ENCODE measurements at places on chromosomes 16 and 17. TPM values are rescaled to one million over a fixed set of nuclear protein-coding genes. Genes with fewer than 3 reads are reported as not detected.

Gene CLEC18B
- polyA plus RNA-seq, result 0.45 TPM

Gene RAMP2
- polyA plus RNA-seq, result 156 TPM

Gene TMC7
- polyA plus RNA-seq, result 0.30 TPM

Gene CACNA1G
- polyA plus RNA-seq, result 0.64 TPM

Gene TEKT3
- polyA plus RNA-seq, result 0.71 TPM

Gene ITGB3
- 0.45 TPM for polyA plus RNA-seq

Gene RHBDF2
- 14.1 TPM for polyA plus RNA-seq

Gene SLC5A10
- 0.11 TPM for polyA plus RNA-seq

Gene ZSCAN10
- not detected for polyA plus RNA-seq

Gene RDM1
- not detected for polyA plus RNA-seq

Gene SYNRG
- 6.3 TPM for polyA plus RNA-seq

Gene MFAP4
- polyA plus RNA-seq, result 8.8 TPM

Gene ARL4D
- 15.1 TPM for polyA plus RNA-seq

Gene EIF4A3
- polyA plus RNA-seq, result 94.1 TPM

Gene HS3ST3A1
- polyA plus RNA-seq, result 0.61 TPM

Gene CCL16
- 0.09 TPM for polyA plus RNA-seq

Gene HBA1
- 330 TPM for polyA plus RNA-seq

Gene CNTNAP1
- 5.9 TPM for polyA plus RNA-seq

Gene C17orf78
- polyA plus RNA-seq, result not detected

Gene NKD1
- polyA plus RNA-seq, result 0.31 TPM

Gene GPR139
- not detected for polyA plus RNA-seq

Gene MYH11
- 4.7 TPM for polyA plus RNA-seq

Gene CTRL
- 2.2 TPM for polyA plus RNA-seq

Gene CD19
- 0.52 TPM for polyA plus RNA-seq

Gene HBZ
- polyA plus RNA-seq, result 0.12 TPM

Gene IL17C
- polyA plus RNA-seq, result not detected

Gene SLC5A11
- not detected for polyA plus RNA-seq

Gene TP53TG3C
- polyA plus RNA-seq, result not detected

Gene NPIPA3
- polyA plus RNA-seq, result 2.6 TPM

Gene TNFRSF13B
- polyA plus RNA-seq, result not detected

Gene PRAC1
- polyA plus RNA-seq, result not detected

Gene UNC119
- polyA plus RNA-seq, result 16.6 TPM

Gene SLC35G6
- not detected for polyA plus RNA-seq

Gene HYDIN
- polyA plus RNA-seq, result 0.07 TPM

Gene RPA1
- 25.8 TPM for polyA plus RNA-seq

Gene CPNE7
- 0.65 TPM for polyA plus RNA-seq

Gene CACNG5
- polyA plus RNA-seq, result not detected

Gene TEKT1
- polyA plus RNA-seq, result not detected

Data from adipose tissue (tissue), 3 donors.